ENCODE measurements at places on chromosomes 4 and X. TPM values are rescaled to one million over a fixed set of nuclear protein-coding genes. Genes with fewer than 3 reads are reported as not detected.
A peak's percentile ranks its signal among the peaks of the same experiment; 100 is the strongest.

The RTL9 gene
- 0.37 TPM for total RNA-seq

The MAP7D2 gene
- 6.5 TPM for total RNA-seq

The KLB gene
- not detected for total RNA-seq

The YIPF6 gene
- total RNA-seq, result 35.1 TPM

The TRIM75 gene
- total RNA-seq, result not detected

The RHOXF2 gene
- total RNA-seq, result not detected

The ZNF275 gene
- 13.9 TPM for total RNA-seq

The EDNRA gene
- total RNA-seq, result 6.9 TPM

GRCh38 chr4:66357316-66357715 lies 687.0 kb upstream of the EPHA5 start:
- H3K27me3 ChIP-seq, result no peaks in the 10 kb centered on the region
- H3K27ac ChIP-seq, result no peak overlapping the region
- H3K36me3 ChIP-seq, result no peaks in the 10 kb centered on the region
- no peak overlapping the region for H3K4me3 ChIP-seq
- no peaks in the 10 kb centered on the region for H3K4me1 ChIP-seq
- no peak for DNase-seq

- no peak for DNase-seq
- H3K27me3 ChIP-seq, result no peaks in the 10 kb centered on the region
- no peaks in the 10 kb centered on the region for H3K36me3 ChIP-seq
- peak overlapping the region; percentile 95 for H3K27ac ChIP-seq
- peak overlapping the region; percentile 73 for H3K4me3 ChIP-seq
These were observed 415.2 kb upstream of the HS3ST1 start for GRCh38 chr4:11843927-11844326.

DNA sequence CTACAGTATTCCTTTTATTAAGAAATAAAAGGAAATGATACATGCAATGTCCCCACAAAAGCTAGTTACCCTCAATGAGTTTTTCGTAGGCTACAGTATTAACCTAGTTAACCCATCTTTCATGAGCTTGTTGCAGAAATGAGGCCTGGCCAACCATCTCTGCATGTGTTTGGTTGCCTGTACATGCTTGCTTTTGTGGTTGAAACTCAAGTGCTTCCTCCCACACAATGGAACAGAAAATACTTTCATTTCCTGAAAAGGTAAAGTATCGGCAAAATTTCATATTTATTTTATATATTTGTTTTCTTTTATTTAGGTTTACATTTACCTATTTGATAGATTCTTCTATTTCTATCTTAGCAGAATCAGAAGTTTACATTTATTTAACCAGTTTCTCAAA lies 214.6 kb upstream of the FAM241A start:
- DNase-seq, result no peak
- no peaks in the 10 kb centered on the region for H3K36me3 ChIP-seq
- peaks cover 9% of the 10 kb centered on the region for H3K4me1 ChIP-seq
- H3K27me3 ChIP-seq, result no peaks in the 10 kb centered on the region
- no peak overlapping the region for H3K27ac ChIP-seq
- H3K4me3 ChIP-seq, result no peak overlapping the region

DNA sequence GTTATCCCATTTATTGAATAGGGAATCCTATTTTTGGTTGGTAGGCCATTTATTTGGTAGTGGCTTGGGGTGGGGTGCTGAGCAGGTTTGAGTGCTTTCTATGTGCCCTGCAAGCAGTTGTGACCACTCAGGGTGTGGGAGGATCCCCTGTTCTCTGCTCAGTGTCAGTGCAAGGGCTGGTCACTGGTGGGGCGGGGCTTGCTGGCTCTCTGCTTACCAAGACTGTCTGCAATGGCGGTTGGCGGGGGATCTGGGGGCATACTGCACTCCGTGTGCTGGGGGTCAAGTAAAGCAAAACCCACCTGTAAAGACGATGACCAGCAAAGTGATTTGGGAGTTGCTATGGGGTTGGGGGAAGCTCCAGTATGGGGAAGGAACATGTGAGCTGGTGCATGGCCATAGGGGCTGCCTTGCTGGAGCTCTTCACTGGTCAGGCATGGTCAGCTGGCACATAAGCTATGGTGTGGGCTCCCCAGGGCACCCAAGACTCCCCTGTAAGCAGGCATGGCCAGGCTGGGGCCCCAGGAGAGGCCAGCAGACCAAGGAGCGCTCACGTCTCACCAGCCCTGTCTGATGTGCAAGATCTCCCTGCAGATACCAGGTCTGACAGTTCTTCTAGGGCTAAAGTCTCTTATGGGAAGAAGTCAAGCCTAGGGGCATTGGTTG lies 83.0 kb upstream of the GRXCR1 start:
- no peaks in the 10 kb centered on the region for H3K4me1 ChIP-seq
- H3K27ac ChIP-seq, result no peak overlapping the region
- H3K36me3 ChIP-seq, result no peaks in the 10 kb centered on the region

DNA sequence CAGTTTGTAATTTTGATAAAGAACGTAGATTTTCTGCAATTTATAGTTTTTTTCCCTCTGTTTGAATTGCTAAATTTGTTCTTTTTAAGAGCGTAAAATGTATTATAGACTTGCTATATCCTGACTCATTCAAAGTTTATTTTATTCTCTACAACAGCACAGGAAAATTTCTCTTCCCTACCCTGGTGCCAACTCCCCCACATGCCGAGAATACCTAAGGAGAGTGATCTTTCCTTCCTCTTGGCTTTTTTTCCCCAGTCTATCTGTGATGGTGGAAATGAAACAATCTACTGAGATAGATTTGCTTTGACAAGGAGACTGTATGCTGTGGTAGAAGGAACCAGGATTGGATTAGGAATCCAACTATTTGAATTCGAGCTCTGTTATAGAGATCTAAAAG lies 271.6 kb downstream of the TLL1 start:
- H3K27me3 ChIP-seq, result peaks cover 11% of the 10 kb centered on the region
- no peak for DNase-seq
- H3K4me1 ChIP-seq, result no peaks in the 10 kb centered on the region
- H3K4me3 ChIP-seq, result no peak overlapping the region
- no peaks in the 10 kb centered on the region for H3K36me3 ChIP-seq
- no peak overlapping the region for H3K27ac ChIP-seq

- no peak overlapping the region for H3K27ac ChIP-seq
- peak; percentile 39 for DNase-seq
- H3K4me3 ChIP-seq, result no peak overlapping the region
- no peaks in the 10 kb centered on the region for H3K36me3 ChIP-seq
These were observed 36.0 kb downstream of the GAB3 start for GRCh38 chrX:154714925-154715324.

- H3K4me1 ChIP-seq, result peaks cover 5% of the 10 kb centered on the region
- no peaks in the 10 kb centered on the region for H3K36me3 ChIP-seq
- H3K4me3 ChIP-seq, result no peak overlapping the region
- H3K27me3 ChIP-seq, result no peaks in the 10 kb centered on the region
These were observed 7.8 kb upstream of the SH3TC1 start for GRCh38 chr4:8191136-8191747.

GRCh38 chrX:17750436-17750835 lies 13.1 kb downstream of the SCML1 start:
- H3K4me3 ChIP-seq, result no peak overlapping the region
- peaks cover 13% of the 10 kb centered on the region for H3K27me3 ChIP-seq
- H3K36me3 ChIP-seq, result no peaks in the 10 kb centered on the region
- H3K4me1 ChIP-seq, result no peaks in the 10 kb centered on the region
- no peak overlapping the region for H3K27ac ChIP-seq
- DNase-seq, result no peak

DNA sequence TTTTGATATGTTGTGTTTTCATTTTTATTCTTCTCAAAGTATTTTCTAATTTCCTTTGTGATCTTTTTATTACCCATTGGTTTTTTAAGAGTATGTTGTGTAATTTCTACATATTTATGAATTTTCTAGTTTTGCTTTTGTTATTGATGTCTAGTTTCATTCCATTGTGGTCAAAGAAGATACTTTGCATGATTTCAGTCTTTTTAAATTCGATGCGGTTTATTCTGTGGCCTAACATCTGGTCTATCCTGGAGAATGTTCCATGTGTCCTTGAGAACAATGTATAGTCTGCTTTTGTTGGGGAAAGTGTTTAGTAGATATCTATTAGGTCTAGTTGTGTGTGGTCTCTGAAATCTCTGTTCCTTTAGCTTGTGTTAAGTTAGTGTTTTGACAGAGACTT lies 46.2 kb downstream of the PPEF1 start:
- no peak overlapping the region for H3K27ac ChIP-seq
- DNase-seq, result no peak
- no peaks in the 10 kb centered on the region for H3K36me3 ChIP-seq
- no peaks in the 10 kb centered on the region for H3K27me3 ChIP-seq
- no peaks in the 10 kb centered on the region for H3K4me1 ChIP-seq

DNA sequence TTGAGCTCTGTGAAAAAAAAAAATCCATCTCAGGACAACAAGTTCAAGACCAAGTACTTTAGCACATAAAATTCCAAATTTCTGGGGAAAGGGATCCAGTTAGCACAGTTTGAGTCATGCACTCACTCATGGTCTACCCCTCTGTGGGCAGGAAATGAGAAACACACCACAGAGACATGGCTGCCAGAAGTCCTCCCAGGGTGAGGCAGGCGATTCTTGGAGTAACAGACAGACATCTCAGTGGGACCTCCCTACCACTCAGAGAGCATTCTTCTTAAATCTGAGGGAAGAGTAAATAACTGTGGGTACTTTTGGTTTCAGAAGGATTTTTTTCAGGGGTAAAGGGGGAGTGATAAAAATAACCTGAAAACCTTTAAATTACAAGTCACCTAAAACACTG lies 14.1 kb downstream of the CXCL1 start:
- H3K36me3 ChIP-seq, result no peaks in the 10 kb centered on the region
- H3K4me1 ChIP-seq, result no peaks in the 10 kb centered on the region
- no peak for DNase-seq

- H3K36me3 ChIP-seq, result no peaks in the 10 kb centered on the region
- no peaks in the 10 kb centered on the region for H3K27me3 ChIP-seq
- no peak overlapping the region for H3K4me3 ChIP-seq
These were observed 45.3 kb downstream of the MMRN1 start for GRCh38 chr4:89939994-89940393.

GRCh38 chr4:173270312-173271027 lies 63.7 kb downstream of the HMGB2 start:
- H3K4me3 ChIP-seq, result no peak overlapping the region
- no peak overlapping the region for H3K27ac ChIP-seq
- H3K4me1 ChIP-seq, result peaks cover 5% of the 10 kb centered on the region
- peaks cover 7% of the 10 kb centered on the region for H3K36me3 ChIP-seq
- no peak for DNase-seq

DNA sequence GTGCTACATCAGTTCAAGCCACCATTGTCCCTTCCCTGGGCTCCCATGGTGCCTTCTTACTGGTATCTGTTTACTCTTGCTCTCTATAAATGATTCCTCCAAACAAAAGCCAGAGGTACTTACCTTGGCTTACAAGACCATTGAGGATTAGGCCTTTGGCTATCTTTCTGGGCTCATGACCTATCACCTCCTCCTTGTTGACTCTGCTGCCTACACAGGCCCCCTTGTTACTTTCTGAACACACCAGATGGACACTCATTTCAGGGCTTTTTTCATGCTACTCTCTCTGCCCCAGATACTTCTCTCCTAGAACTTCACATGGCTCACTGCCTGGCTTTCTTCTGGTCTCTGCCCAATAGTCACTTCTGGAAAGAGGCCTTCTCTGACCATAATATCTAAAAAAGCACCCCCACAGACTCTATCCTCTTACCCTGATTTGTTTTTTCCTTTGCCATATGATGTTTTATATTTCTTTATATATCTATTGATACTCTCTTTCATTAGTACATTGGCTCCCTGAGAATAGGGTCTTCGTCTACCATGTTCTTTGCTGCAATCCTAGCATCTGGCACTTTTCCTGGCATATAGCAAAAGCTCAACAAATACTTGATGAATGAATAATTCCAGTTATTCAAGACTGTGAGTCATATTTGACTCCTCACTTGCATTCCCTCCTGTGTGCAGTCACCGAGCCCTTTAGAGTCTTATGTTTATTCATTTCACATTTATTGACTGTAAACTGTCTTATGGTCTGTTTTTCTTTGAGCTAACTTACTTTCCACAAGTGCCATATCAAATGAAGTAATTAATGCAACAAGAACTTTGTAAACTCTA lies 27.1 kb upstream of the TAPT1 start:
- DNase-seq, result no peak
- peaks cover 57% of the 10 kb centered on the region for H3K36me3 ChIP-seq
- no peaks in the 10 kb centered on the region for H3K27me3 ChIP-seq
- H3K27ac ChIP-seq, result no peak overlapping the region
- H3K4me1 ChIP-seq, result peaks cover 20% of the 10 kb centered on the region

DNA sequence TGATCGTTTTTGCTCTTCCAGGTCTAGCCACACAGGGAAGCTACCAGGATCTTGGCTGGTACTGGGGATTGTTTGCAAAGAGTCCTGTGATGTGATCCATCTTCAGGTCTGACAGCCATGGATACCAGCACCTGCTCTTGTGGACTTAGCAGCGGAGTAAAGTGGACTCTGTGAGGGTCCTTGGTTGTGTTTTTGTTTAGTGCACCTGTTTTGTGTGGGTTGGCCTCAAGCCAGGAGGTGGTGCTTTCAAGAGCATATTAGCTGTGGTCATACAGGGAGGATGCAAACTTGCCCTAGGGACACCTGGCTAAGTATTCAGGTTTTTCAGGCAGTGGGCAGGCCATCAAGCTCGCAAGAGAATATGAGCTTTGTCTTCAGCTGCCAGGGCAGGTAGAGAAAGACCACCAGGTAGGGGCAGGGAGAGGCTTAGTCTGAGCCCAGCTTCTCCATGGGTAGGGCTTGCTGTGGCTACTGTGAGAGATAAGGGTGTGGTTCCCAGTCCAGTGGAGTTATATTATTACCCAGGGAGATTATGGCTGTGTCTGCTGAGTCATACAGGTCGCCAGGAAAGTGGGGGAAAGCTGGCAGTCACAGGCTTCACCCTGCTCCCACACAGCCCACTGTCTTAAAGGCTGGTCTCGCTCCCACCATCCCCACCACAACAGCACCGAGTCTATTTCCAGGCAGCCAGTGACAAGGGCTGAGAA lies 293.7 kb downstream of the PCDH18 start:
- no peaks in the 10 kb centered on the region for H3K4me1 ChIP-seq
- no peak overlapping the region for H3K4me3 ChIP-seq
- peak overlapping the region; percentile 43 for H3K27ac ChIP-seq
- DNase-seq, result no peak

DNA sequence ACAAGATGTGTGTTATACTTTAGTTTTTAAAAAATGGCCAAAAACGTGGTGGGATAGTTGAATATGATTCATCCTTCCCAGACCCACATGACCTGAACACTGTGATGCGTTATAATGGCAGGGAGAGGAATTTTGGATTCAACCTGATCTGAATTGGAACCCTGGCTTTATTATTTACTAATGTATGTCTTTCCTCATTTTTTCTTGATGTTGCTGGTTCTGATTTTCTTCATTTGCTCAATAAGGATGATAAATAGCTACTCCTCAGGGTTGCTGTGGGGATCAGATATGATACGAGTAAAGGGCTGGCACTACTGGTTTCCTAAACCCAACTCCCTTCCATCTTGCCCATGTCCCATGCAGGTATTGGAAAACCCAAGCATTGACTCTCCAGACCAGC lies 24.2 kb upstream of the ACSL1 start:
- no peak for DNase-seq
- H3K27ac ChIP-seq, result no peak overlapping the region
- H3K36me3 ChIP-seq, result no peaks in the 10 kb centered on the region
- no peak overlapping the region for H3K4me3 ChIP-seq
- no peaks in the 10 kb centered on the region for H3K4me1 ChIP-seq

- H3K36me3 ChIP-seq, result peaks cover 43% of the 10 kb centered on the region
- DNase-seq, result no peak
- H3K4me3 ChIP-seq, result no peak overlapping the region
- H3K27me3 ChIP-seq, result no peaks in the 10 kb centered on the region
- H3K27ac ChIP-seq, result no peak overlapping the region
- no peaks in the 10 kb centered on the region for H3K4me1 ChIP-seq
These were observed 29.6 kb downstream of the KLF3 start for GRCh38 chr4:38693569-38693968.

Data from neural crest cell (in vitro differentiated cells).